ENCODE measurements at places on chromosomes 11 and 22.

GRCh38 chr11:67561971-67562619 lies 21.5 kb upstream of the GSTP1 start:
- no peak for DNase-seq

DNA sequence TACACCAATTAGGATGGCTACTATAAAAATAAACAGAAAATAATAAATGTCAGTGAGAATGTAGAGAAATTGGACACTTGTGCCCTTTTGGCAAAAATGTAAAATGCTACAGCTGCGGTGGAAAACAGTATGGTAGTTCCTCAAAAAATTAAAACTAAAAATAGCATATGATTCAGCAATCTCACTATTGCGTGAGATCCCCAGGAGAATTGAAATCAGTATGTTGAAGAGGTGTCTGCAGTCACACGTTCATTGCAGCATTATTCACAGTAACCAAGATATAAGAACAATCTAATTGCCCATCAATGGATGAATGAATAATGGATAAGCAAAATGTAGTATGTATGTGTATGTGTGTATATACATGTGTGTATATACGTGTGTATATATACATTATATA lies 6.8 kb downstream of the OR52N2 start:
- no peak for DNase-seq

- no peak for DNase-seq
Measured at GRCh38 chr22:28759861-28760560, 12.5 kb upstream of the CCDC117 start.

- DNase-seq: no peak
Measured at GRCh38 chr22:30743257-30744020, 48.8 kb downstream of the OSBP2 start.

GRCh38 chr11:122920579-122920978 lies 38.0 kb downstream of the JHY start:
- no peak for DNase-seq

DNA sequence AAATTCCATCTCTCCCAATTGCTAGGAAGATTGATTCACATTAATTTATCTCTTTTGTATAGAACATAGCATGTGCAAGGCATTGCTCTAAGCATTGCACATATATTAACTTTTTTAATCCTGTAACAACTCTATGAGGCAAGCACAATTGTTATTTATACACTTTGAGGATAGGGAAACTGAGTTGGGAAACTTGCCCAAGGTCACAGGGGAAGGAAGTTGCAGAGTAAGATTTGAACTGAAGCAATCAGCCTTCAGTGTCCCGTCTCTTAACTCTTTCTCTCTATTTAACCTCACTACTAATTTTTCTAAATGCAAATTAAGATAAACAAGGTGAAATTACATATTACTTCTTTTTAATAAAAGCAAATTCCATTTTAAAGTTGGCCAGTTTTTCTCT lies 22.2 kb downstream of the OR56B4 start:
- no peak for DNase-seq

DNA sequence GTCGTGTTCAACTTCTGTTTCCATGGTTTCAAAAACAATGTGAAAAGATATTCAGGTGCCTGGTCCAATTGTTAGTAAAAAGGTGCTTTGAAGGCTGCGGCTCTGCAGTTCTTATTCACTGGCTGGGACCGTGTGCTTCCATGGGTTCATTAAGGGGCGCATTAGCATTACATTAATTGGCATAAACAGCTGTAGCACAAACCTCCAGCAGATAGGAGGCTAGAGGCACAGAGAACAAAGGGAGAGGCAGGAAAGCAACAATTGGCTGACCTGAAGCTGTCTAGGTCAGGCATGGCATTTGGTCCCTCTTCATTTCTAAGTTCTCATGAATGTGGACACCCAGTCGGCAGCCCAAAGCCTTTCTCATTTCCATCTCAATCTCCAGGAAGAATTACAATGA lies 16.6 kb downstream of the PAK1 start:
- no peak for DNase-seq

DNA sequence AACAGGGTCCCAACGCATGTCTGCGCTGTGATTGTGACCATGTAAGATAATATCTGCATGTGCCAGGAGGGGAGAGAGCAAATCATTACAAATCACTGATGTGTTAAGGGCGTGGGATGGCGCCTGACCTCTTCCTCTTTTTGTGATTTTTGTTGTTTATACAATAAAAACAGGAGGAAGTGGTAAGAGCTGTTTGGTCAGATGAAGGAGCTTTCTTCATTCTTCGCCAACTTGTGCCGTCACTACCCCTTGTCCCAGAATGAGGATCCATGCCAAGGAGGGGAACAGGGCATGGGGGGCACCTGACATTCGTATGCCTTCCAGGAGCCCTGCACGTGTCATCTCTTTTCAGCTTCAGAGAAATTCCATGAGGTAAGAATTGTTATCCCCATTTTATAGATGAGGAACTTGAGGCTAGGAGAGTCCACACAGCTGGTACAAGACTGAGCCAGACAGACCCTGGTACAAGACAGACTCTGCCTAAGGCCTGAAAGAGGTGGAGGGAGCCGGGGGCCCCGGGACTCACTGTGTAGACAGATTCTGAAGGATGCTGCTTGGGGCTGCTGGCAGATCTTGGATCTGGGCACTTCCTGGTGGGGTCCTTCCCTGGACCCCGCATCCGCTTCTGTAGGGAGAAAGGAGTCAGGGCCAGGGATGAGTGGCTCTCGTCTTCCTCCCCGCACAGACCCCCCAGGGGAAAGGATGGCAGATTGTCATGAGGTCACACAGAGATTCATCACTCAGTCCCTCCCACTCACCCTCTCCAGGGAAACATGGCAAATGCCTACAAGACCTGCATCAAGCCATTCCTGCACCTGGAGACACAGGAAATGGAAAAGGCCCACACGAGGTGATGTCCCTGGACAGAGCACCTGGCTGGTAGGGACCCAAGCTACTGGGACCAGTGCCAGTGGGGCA lies 34.6 kb downstream of the NFAM1 start:
- DNase-seq: no peak

GRCh38 chr11:116792869-116793771 lies 1.4 kb upstream of the APOA5 start:
- no peak for DNase-seq

DNA sequence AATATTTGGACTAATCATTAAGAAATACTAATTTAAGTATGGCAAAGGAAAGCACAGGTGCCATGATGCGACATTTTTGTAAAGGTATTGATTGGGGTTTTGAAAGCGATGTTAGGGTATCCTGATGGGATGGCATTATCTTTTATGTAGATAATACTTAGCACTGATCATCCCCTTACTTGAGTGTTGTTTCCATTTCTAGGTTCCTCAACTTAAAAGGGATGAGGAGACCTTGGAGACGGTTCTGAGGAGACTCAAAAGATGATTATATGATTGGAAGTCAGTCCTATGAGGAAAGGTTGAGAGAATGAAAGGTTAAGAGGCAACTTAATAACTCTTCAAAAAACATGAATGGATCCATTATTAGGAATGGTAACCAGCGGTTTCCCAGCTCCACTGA lies 11.1 kb downstream of the KMT2A start:
- DNase-seq: no peak

- no peak for DNase-seq
Measured at GRCh38 chr11:113419454-113420003, 31.9 kb downstream of the ANKK1 start.

GRCh38 chr11:129740125-129740719 lies 75.4 kb upstream of the TMEM45B start:
- DNase-seq: no peak

DNA sequence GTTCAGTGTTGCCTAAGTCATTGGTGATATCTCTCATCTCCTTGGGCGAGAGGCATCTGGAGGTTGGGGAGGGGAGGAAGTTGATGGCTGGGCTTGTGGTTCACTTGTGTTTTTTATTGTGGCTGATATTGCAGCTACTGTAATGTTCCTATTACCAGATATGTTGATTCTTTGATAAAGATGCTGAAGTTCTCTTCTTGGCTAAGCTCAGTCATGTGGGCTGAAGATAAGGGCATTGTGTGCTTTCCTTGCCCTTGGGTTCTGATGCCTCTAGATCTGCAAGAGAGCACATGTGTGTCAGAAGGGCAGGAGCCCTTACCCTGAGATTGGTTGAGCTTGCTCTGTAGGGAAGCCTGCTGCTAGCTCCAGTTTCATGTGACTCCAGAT lies 12.0 kb downstream of the STX3 start:
- DNase-seq: no peak

Measured in stimulated activated CD4-positive, alpha-beta T cell treated with anti-CD3 and anti-CD28 coated beads, Interleukin-1b, Interleukin-23, amount 100 ng/mL, for 1 hour (primary cell).